ENCODE measurements at places on chromosomes 3 and 15.

GRCh38 chr3:72244396-72244795 is 459.4 kb upstream of the PROK2 start:
- no peak for DNase-seq

GRCh38 chr3:51983578-51984268 is 388 bp downstream of the ACY1 start:
- DNase-seq = no peak

- no peak for DNase-seq
Measured at GRCh38 chr3:162517110-162517509, 1020.5 kb downstream of the OTOL1 start.

- no peak for DNase-seq
Measured at GRCh38 chr3:169170456-169170855, 493.1 kb downstream of the MECOM start.

Data from RCC 7860 (cell line).